ENCODE measurements at places on chromosomes 11 and 22.

DNA sequence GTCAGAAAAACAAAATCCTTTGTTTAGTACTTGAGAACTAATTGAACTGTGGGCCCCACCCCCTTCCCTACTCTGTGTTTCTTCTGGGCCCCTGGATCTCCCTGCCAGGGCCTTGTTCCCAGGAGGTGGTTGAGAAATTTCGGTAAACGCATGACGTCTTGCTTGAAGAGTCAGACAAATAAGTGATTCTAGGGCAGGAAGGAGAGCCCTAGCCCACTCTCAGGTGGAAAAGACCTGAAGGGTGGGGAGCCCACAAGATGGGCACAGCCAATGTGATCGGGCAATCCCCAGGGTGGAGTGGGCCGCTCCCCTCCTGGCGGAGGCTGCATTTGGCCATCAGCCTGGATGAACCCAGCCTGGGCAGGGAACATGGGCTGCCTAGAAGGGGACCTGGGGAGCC, 16.8 kb upstream of the P2RY2 start:
- peak; percentile 82 for DNase-seq

DNA sequence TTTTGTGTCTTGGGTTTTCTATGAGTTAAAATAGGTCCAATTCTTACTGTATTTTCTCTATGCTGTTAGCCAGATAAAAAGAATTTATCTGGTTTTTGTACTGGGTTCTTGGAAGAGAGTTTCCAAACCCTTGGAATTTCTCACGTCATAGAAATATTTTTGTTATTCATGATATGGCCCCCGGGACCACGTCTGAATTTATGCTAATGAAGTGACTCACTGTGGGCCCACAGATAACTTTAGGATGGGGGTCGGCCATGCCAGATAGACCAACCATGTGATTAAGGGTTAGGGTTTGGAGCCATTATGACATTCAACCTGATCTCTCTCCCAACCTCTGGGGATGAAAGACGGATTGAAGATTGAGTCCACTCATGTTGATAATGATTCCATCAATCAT, 35.6 kb upstream of the DDI1 start:
- DNase-seq, result no peak

- DNase-seq, result no peak
Observed at GRCh38 chr11:80505771-80506170, 1064.9 kb upstream of the TENM4 start.

DNA sequence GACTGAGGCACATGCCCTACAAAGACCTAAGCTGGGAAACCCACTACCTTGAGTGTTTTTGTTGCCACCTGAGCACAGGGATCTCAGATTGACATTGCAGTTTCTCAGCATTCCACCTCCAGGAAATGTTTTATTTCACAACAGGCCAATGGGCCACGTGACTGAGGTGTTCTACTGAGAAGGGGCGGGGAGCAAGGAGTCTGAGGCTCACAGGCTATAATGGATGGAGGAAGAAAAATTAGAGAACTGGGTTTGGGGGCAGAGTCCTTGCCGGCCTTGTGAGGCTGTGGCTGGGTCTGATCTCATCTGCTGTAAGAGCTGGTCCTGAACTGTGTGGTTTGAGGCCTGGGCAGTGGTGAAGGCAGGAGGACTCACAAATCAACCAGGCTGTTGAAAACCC, 40.7 kb downstream of the ZNF202 start:
- no peak for DNase-seq

DNA sequence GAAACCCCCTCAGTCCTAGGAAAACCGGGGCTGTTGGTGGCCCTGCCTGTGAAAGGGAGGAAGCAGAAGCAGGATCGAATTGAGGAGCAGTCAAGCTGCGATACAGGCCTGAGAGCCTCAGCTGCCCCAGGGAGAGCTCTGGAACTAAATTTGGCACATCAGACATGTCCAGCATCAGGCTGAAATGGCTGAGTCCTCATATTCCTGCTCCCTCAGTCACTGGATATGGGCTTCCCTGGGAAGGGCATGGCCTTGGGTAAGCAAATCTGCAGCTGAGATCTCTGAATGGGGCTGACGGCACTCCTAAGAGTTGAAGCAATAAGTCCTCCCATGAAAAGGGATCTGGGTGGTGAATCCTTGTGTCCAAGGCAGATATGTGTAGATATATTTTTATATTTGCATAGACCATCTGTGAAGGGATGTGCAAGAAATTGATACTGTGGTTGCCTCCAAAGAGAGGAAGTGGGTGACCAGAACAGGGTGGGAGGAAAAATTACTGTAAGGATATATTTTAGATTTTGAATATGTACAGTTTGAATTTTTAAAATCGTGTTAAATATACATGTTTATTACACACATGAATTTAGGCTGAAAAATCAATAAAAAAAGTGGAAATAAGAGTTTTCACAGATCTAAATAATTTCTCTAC, 45.5 kb downstream of the APIP start:
- no peak for DNase-seq

- no peak for DNase-seq
Observed at GRCh38 chr11:14619603-14620531, 23.7 kb upstream of the PDE3B start.

GRCh38 chr11:34642873-34643272, 22.0 kb downstream of the EHF start:
- DNase-seq, result no peak

DNA sequence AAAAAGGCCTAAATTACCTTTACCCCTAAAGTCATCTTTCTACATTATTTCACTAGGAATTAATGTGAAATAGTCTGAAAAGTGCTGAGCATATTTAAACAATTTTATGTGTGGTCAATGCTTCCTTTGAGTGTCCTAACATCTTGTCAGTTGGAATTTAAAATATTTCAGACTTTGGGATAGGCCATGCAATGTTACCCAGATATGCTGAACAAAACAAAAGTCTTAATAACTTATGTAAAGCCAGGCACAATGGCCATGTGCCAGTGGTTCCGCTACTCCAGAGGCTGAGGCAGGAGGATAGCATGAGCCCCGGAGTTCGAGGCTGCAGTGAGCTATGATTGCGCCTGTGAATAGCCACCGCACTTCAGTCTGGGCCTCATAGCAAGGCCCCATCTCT, 137.4 kb downstream of the CADM1 start:
- no peak for DNase-seq

DNA sequence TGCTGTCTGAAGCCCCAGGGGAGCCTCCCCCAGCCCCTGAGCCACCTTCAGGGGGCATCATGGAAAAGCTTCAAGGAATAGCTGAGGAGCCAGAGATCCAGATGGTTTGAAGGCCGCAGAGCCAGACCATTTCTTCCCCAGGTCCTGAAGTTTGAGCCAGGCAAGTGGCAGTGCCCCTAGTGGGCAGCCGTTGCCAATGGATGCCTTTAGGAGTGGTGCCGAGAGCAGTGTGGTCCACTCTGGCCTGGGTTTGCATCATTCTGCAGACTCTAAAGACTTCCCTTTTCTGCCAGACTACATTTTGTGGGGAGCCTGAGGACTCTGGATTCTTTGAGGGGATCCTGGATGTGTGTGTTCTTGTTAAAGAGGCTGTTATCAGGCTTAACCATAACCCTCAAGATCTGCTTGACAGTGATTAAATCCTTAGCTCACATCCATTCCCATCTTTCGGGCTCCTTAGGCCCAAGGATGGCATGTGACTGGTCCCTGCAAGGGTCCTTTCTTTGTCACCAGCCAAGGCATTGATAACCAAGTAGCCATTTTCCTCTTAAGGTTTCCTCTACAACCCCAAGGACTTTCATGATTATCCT, 13.1 kb downstream of the HINFP start:
- no peak for DNase-seq

GRCh38 chr11:14972581-14973495, 687 bp upstream of the CALCA start:
- DNase-seq, result no peak

DNA sequence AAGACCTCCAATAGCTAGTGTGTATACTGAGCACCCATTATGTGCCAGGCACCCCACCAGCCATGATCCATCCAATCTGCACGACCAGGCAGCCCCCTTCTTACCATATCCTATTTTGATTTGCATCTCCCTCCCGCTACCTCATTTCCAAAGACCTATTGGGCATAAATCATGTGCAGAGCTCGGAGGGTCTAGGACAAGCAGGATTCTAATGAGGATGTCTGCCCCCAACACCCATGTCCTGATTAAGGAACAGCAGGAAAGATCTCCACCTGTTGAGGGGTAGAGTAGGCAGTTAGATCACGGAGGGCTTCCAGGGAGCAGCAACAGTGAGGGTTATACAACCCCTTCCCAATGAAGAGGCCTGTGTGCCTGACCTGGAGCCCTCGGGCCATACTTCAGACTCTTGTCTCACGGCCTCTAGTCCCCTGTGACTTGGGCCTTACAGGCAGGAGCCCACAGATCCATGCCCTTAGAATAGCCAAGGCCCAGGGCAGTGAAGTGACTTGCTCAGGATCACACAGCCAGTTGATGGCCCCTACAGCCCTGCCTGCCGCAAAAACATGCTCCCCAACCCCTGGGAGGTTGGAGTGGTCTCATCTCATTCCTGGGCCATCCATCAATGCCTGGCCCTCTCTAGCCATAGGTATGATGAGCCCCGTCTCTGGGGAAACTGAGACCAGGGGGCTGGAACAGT, 3.5 kb downstream of the RAB3IL1 start:
- DNase-seq, result peak; percentile 10

GRCh38 chr11:115364896-115365295, 139.3 kb downstream of the CADM1 start:
- no peak for DNase-seq

DNA sequence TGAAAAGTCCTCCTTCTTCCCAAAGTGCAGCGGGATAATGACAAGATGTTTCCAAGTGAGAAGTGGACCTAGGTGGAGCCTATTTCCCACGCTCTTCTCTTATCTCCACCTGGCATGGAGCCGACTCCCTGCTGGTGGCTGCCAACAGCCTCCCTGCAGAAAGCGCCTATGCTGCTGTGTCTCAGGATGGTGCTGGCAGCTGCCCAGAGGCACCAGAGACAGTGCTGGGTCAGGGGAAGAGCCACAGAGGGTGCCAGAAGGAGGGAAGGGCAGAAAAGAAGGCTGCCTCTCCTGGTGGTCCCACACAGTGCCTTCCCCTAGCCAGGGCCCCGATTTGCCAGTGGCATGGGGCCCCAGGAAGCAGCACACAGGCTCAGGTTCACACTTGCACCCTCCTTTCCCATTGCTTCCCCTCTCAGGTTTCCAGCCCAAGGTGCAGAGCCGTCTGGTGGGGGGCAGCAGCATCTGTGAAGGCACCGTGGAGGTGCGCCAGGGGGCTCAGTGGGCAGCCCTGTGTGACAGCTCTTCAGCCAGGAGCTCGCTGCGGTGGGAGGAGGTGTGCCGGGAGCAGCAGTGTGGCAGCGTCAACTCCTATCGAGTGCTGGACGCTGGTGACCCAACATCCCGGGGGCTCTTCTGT, 19.0 kb downstream of the CD5 start:
- DNase-seq, result no peak
